Uterine smooth muscle cell (primary cell): ENCODE measurements at places on chromosomes 1 and 21. TPM values are rescaled to one million over a fixed set of nuclear protein-coding genes. Genes with fewer than 3 reads are reported as not detected.

GJA9 gene
- total RNA-seq: 0.11 and 0.12 TPM in 2 replicates

FMN2 gene
- 6.0 and 12.8 TPM in 2 replicates for total RNA-seq

COL18A1 gene
- total RNA-seq: 38.1 and 131 TPM in 2 replicates

HCRTR1 gene
- not detected in 2 replicates for total RNA-seq

JAM2 gene
- total RNA-seq: 1.00 TPM in 2 replicates

FAM167B gene
- total RNA-seq: 0.44 and 0.50 TPM in 2 replicates

AGT gene
- total RNA-seq: 0.22 and 0.50 TPM in 2 replicates

CLDN17 gene
- not detected in 2 replicates for total RNA-seq

TEDDM1 gene
- not detected in 2 replicates for total RNA-seq

AXDND1 gene
- 0.12 and 0.22 TPM in 2 replicates for total RNA-seq

AIM2 gene
- 0.11 TPM in 1 of 2 replicates, not detected in the other for total RNA-seq

OR2G6 gene
- not detected in 2 replicates for total RNA-seq

LCE1D gene
- total RNA-seq: not detected in 2 replicates

LCE6A gene
- total RNA-seq: not detected in 2 replicates

OR2AJ1 gene
- not detected in 2 replicates for total RNA-seq

GREM2 gene
- total RNA-seq: 1.00 and 1.9 TPM in 2 replicates

VHLL gene
- not detected in 2 replicates for total RNA-seq

ATP5PF gene
- 32.2 and 46.0 TPM in 2 replicates for total RNA-seq

LCE1C gene
- not detected in 2 replicates for total RNA-seq
